ENCODE measurements at places on chromosomes 4 and X. TPM values are rescaled to one million over a fixed set of nuclear protein-coding genes. Genes with fewer than 3 reads are reported as not detected.

Gene MAGEA6
- total RNA-seq = not detected

Gene GPR82
- total RNA-seq = 0.58 TPM

Gene IGSF1
- 9.3 TPM for total RNA-seq

Gene STK26
- total RNA-seq = 6.4 TPM

Gene MAGEA10
- not detected for total RNA-seq

Gene GAGE2A
- total RNA-seq = not detected

Gene KCNE5
- 6.5 TPM for total RNA-seq

Gene CCSER1
- total RNA-seq = 98.9 TPM

Gene NSDHL
- 10.8 TPM for total RNA-seq

Gene MAGT1
- total RNA-seq = 68.4 TPM

Gene XIAP
- total RNA-seq = 68.0 TPM

Gene KLB
- total RNA-seq = 0.18 TPM

Gene NPNT
- 101 TPM for total RNA-seq

Gene PDLIM3
- 82.4 TPM for total RNA-seq

Gene MYOZ2
- 10.6 TPM for total RNA-seq

Gene ANOS1
- total RNA-seq = 7.4 TPM

Gene TMSB15A
- 13.9 TPM for total RNA-seq

Gene HADH
- 52.3 TPM for total RNA-seq

Gene CSAG1
- not detected for total RNA-seq

Gene TMA16
- total RNA-seq = 20.9 TPM

Gene ADH4
- 1.1 TPM for total RNA-seq

Gene SUPT20HL2
- total RNA-seq = 0.06 TPM

Gene TLR8
- total RNA-seq = 1.8 TPM

Gene CC2D2A
- total RNA-seq = 42.0 TPM

Gene RPS6KA3
- 33.0 TPM for total RNA-seq

Gene CLDN34
- total RNA-seq = 0.23 TPM

Gene SLC25A53
- 16.2 TPM for total RNA-seq

Gene LGI2
- total RNA-seq = 15.5 TPM

Gene RAB39B
- 2.0 TPM for total RNA-seq

Gene S100G
- not detected for total RNA-seq

Gene TMEM271
- 0.06 TPM for total RNA-seq

Gene SMIM10L2A
- 4.8 TPM for total RNA-seq

Data from metanephros (tissue), 2 donors.